Foreskin melanocyte (primary cell): ENCODE measurements at places on chromosomes 6 and 20.

GRCh38 chr6:108559097-108559883 is 1.4 kb upstream of the FOXO3 start:
- peak; percentile 82 for DNase-seq

- peak; percentile 38 for DNase-seq
Measured at GRCh38 chr6:47749757-47750156, 32.1 kb upstream of the OPN5 start.

GRCh38 chr6:140977403-140977802 is 1155.3 kb upstream of the GJE1 start:
- no peak for DNase-seq

GRCh38 chr20:62580052-62580451 is 62.3 kb upstream of the SLCO4A1 start:
- no peak for DNase-seq

DNA sequence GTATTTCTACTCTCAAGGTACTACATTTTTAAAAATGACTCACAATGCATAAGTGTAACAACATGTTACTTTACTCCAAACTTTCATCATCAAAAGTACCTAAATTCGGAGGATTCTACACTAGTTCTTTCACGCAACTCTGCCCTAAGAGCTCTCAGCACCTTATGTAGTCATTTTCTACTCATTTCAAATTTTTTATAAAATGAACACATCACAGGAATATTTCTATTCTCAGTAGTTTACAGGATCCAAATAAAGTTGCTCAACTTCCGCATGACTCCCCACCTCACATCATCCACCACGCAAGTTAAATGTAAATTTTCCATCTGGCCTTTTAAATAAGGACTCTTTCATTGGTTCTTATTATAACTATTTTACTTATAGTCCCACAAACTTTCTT is 344.9 kb upstream of the MANEA start:
- no peak for DNase-seq

- no peak for DNase-seq
Measured at GRCh38 chr6:20328266-20328923, 73.3 kb upstream of the E2F3 start.

DNA sequence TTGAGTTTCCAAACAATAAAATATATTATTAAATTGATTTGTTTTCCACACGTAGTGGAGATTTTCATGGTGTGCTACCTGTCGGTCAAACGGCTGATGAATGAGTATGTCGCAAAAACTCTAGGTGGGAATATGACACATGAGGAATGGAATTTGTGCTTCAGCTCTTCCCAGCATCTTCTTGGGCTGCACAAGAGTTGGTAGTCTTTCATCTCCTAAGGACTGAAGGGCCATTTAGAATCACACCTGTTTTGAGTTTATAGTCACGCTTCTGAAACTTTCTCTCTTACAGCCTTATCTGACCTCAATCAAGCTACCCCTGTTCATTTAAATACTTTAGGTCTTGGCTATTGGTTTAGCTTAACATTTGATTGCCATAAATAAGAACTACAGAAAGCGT is 157.7 kb upstream of the AKAP12 start:
- DNase-seq: no peak

DNA sequence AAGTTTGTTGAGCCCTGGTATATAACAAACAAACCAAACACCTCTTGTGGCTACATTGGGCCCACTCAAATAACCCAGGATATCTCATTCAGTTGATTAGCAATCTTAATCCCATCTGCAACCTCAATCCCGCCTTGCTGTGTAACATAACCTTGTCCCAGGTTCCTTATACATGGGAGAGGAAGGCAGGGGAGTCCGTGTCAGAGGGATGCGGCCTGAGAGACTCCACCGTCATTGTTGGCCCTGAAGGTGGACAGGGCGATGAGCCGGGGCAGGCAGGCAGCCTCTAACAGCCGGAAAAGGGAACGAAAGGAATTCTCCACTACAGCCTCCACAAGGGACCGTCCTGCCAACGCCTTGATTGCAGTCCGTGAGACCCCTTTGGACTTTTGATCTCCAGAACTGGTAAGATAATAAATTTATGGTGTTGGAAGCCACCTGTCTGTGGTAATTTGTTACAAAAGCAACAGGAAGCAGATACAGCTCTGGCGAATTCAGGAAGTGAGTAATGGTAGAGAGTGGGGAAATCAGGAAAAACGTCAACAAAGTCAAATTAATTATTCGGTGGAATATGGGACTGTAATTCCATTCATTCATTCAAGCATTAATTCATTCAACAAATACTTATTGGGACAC is 124.5 kb upstream of the SALL4 start:
- DNase-seq: no peak

DNA sequence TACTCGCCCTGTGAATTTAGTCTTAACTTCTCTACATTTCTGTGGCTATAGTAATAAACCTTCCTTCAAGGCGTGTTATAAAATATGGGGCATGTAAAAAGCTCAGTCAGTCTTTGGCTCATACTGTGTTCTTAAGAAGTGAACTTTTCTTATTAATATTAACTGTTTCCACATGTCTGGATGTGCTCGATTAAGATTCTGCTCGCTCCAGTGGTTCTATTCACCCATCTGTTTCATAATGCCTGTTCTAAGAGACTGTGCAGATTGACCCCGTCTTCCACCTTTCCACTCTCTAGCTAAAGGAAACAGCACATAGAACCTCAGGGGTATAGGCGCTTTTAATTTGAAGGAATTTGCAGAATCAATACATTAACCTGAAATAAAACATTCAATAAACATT is 99.9 kb downstream of the L3MBTL3 start:
- no peak for DNase-seq

DNA sequence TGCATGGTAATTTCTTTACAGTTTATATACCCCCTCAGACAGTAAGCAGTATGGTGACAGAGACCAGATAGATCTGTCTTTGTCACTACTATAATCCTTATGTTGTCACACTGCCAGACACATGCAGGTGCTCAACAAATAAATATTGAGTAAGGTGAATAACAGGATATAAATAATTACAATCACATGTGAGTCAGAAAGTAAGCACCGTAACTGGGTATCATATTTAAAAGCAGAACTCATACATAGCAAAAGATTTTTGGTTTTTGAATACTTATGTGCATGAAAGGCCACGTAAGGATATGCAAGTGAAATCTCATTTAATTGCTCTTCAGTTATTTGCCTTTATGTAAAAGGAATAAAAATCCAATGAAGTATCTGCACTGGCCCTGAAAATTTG is 17.4 kb downstream of the CNBD2 start:
- no peak for DNase-seq

- no peak for DNase-seq
Measured at GRCh38 chr20:59603781-59604541, at the start of gene PHACTR3. Gene PHACTR3 (plus strand): TSS chr20:59604540. CDS start chr20:59605015, 475 bp downstream.

DNA sequence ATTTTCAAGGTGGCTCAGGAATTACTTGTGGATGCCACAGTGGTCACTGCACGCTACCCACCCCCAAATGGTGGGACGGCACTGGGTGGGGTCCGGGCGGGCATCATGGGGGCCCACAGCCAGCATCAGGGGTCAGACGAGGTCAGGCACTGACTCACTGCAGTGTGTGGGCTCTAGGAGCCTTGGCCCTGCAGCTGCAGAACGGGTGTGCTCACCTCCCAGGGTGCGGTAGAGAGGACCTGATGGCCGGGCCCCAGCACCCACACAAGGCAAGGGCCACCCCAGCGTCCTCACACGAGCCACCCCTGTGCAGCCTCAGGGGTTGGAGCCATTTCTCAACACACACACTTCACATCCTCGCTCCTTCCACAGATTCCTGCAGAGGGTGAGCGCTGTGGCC is 34.3 kb downstream of the KCNQ2 start:
- DNase-seq: no peak

- no peak for DNase-seq
Measured at GRCh38 chr6:167211881-167212712, 54.3 kb upstream of the GPR31 start.

GRCh38 chr6:57268294-57268640 is 46.2 kb upstream of the RAB23 start:
- DNase-seq: no peak

- DNase-seq: no peak
Measured at GRCh38 chr6:81878479-81878878, 126.0 kb upstream of the TENT5A start.

- no peak for DNase-seq
Measured at GRCh38 chr20:57200882-57201695, 65.4 kb downstream of the BMP7 start.

- DNase-seq: no peak
Measured at GRCh38 chr20:21232546-21233280, 70.4 kb upstream of the XRN2 start.

- DNase-seq: peak; percentile 20
Measured at GRCh38 chr6:138004430-138005287, 102.6 kb downstream of the PERP start.

GRCh38 chr6:111677249-111677990 is 71.7 kb upstream of the TRAF3IP2 start:
- DNase-seq: no peak

- no peak for DNase-seq
Measured at GRCh38 chr6:163651915-163652668, 237.6 kb downstream of the QKI start.
